NCI-H1694 treated with DMSO at 0.1 percent for 48 hours (cell line): ENCODE measurements at places on chromosomes 6 and 20.

- DNase-seq, result no peak
These were observed 38.1 kb upstream of the ISM1 start for GRCh38 chr20:13183005-13183404.

GRCh38 chr20:19565736-19566135, 192.3 kb upstream of the RIN2 start:
- no peak for DNase-seq

DNA sequence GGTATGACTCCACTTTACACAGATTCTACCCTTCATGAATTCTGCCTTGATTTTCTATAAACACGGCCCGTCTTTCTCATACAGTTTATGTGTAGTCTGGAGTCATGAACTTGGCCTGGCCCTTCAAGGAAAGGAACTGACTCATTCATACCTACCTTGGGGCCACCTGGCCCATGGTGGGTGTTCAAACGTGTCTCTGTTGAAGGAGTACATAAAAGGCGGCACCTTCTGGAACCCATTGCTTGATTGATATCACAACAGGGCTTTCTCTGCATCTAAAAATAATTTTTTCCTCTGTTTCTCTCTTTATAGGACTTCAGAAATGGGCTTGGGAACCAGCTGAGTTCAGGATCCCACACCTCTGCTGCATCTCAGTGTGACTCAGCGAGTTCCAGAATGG, 363.0 kb upstream of the SOX4 start:
- no peak for DNase-seq

DNA sequence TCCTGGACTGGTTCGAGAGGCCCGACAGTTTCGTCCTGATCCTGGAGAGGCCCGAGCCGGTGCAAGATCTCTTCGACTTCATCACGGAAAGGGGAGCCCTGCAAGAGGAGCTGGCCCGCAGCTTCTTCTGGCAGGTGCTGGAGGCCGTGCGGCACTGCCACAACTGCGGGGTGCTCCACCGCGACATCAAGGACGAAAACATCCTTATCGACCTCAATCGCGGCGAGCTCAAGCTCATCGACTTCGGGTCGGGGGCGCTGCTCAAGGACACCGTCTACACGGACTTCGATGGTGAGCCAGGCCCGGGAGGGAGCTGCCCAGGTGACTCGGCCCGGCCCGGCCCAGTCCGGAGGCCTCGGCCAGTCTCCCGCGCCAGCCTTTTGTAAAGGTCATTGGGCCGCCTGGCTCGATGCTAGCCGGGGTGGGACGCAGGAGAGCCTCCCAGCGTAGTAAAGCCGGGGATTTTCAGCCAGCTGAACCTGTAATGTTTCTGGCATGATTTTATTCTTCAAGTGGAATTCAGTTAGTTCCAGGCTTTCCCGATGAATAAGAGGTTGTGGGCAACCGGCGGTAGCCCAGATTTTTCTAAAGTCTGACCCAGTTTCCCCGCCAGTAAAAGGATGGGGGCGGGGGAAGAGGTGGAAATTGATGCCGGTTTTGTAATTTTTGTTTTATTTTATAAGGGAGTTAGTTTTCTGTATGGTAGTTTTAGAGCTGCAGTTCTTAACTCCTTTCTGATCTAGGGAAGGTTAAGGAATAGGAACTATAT, 1.4 kb downstream of the PIM1 start:
- no peak for DNase-seq

DNA sequence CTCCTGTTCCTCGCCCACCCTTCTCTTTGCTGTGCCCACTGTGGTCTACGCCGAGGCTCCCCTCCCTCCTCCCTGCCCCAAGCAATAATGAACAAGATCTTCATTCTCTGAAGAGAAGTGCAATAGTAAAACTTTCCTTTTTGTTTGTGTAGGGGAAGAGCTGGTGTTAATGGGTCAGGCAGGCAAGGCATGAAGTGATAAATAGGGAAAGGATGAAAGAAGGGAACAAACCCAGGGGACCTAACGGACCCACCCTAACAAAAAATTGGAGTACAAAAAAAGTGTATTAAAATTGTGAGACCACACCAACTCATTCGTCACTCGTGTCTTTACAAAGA, 66.9 kb downstream of the ZBTB2 start:
- DNase-seq, result no peak

DNA sequence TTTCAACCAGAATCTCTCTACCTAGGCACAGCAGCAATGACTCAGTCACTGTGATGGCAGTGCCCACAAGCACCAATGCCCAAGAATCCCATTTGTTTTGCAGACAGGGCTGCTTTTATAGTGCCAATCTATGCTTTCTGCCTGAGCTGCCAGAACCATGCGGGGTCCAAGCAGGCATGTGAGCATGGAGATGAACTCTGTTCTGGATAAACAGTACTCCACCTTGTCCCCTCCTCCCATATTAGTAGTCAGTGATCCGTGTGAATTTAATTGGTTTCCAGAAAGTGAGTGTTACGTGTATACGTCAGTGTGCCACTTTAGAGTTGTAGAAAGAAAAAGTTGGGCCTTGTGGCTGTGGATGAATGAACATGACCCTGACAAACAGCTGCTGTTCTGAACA, 79.4 kb downstream of the SASH1 start:
- DNase-seq, result no peak
